Activated CD4-positive, CD25-positive, alpha-beta regulatory T cell treated with anti-CD3 and anti-CD28 coated beads, Interleukin-2, amount 50 U/mL, for 16 hours (primary cell): ENCODE measurements at places on chromosomes 16 and 17.
A peak's percentile ranks its signal among the peaks of the same experiment; 100 is the strongest.

DNA sequence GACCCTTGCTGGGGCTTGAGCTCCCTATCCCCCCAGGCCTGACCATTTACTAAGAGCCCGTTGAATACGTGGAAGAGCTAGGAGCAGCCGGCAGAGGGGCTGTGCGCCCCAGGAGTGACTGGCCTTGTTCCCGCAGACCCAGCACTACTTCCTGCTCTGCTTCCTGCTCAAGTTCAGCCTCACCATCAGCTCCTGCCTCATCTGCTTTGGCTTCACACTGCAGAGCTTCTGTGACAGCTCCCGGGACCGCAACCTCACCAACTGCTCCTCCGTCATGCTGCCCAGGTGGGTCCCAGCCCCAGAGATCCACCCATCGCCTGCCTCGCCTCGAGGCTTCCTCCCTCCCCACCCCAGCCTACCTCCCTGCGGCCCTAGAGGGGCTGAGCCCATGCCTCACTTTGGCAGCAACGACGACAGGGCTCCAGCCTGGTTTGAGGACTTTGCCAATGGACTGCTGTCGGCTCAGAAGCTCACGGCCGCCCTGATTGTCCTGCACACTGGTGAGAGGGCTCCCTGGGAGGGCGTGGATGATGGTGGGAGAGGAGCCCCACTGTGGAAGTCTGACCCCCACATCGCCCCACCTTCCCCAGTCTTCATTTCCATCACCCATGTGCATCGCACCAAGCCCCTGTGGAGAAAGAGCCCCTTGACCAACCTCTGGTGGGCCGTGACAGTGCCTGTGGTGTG, 17.2 kb downstream of the CASKIN2 start:
- no peak for DNase-seq

- DNase-seq = peak; percentile 44
Measured at GRCh38 chr16:3021449-3022207, 1.5 kb downstream of the TNFRSF12A start.

DNA sequence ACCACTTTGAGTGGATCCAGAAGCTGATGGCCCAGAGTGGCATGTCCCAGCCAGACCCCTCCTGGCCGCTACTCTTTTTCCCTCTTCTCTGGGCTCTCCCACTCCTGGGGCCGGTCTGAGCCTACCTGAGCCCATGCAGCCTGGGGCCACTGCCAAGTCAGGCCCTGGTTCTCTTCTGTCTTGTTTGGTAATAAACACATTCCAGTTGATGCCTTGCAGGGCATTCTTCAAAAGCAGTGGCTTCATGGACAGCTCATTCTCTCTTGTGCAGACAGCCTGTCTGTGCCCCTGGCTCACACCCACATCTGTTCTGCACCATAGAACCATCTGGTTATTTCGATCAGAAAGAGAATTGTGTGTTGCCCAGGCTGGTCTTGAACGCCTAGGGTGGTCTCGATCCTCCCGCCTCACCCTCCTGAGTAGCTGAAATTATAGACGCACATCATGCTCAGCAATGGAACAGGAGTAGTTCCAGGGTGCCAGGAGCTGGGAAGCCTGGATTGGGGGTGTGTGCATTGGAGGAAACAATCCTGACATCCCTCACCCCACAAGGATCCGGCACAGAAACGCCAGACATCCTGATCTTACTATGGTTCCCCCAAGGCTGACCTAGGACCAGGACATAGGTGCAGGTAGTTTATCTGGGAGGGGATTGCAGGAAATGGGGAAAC, 4.6 kb downstream of the PRSS21 start:
- DNase-seq = no peak

DNA sequence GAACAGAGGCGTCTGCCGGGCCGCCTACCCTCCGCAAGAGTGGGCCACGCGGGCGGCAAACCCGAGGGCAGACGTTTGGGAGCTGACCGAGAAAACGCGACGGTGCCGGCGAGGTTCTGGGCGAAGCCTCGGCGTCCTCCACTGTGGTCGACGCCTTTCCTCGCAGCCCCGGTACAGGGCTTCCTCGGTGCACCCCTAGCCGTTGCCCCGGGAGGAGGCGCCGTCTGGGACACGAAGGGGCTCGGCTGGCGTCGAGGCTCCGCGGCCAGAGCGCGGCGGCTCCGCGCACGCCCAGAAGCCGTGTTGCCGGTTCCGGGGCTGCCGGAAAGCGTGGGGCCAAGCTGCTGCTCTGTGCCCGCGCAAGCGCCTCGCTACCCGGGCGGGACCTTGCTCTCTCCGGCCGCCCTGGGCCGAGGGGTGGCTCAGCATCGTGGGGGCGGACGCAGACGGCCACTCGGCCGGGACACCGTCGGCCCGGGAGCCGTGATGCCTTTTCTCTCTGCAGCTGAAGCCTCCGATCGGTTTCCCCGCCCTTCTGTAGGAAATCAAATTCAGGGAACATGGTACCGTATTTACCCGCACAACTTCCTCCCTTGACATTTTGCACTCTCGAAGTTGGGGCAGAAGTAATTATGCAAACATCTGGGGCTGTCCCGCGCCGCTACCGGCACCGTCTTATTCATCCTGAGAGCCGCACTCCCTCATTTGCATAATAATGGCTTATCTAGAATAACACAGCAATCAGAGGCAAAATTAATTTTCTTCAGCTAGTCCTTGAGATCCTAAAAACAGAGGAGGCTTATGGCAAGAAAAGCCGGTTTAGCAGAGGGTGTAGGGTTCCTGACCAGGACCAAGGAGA, 7.3 kb upstream of the CBX8 start:
- peak; percentile 52 for DNase-seq

- DNase-seq = no peak
Measured at GRCh38 chr17:7887038-7887481, 1.5 kb upstream of the CHD3 start.

DNA sequence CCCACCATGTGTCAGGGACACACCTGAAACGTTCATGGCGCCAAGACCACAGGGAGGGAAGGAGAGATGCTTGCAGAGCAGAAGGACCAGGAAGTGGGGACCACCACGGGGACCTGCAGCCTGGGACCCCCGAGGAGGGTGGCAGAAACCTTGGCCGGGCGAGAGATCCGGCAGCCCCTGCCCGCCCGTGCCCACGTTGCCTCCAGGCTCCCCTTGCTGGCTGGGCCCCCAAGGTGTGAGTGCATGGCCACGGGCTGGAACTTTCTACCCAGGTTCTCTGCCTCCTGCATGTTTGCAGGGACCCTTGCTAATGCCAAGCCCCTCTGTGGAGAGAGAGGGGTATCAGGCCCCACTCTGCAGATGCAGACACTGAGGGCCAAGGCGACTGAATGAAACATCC, 50.4 kb downstream of the USP22 start:
- DNase-seq = no peak

DNA sequence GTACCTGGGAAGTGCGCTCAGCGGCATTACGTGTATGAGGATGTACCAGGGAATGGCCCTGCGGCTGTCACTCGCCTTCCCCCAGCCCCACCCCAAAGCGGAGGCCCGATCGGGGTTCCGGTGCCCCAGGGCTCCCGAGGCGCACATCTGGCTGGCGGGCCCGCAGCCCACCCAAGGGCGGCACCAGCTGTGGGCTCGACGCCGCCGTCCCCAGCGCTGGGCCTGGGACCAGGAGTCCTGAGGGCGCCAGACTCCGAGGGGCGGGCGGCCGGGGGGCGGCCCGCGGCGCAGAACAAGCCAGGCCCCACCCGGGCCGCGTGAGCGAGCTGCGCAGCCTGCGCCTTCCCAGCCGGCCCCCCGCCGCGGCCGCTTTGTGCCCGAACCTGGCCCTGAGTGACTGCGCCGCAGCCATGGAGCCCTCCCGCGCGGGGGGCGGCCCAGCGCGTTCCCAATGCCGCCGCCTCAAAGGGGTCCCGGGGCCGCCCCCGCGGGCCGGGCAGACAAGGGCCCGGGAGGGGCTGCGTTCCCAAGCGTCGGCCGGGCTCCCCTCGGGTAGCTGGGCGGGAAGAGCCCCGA, 17.4 kb downstream of the ZNF423 start:
- no peak for DNase-seq

GRCh38 chr16:4917117-4917516, 19.8 kb downstream of the PPL start:
- no peak for DNase-seq

DNA sequence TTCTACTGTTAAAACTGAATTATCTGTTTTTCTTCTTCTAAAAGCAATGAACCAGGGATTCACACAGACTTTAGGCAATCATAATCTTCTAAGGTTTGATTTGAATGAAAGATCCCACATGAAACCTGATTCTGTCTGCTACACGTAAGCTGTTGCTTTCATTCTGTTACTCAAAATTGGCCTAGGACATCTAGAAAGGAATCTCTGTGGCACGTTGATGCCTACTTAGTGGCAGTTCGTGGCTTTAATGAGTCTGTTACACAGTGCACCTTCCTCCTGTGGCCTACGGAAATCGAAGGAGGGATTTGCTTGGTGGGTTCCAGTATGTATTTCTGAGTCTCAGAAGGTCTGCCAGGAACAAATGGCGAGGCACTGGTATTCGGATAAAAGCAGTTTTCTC, 489.4 kb upstream of the HSBP1 start:
- no peak for DNase-seq

GRCh38 chr16:86427433-86427851, 82.9 kb upstream of the FOXF1 start:
- no peak for DNase-seq

DNA sequence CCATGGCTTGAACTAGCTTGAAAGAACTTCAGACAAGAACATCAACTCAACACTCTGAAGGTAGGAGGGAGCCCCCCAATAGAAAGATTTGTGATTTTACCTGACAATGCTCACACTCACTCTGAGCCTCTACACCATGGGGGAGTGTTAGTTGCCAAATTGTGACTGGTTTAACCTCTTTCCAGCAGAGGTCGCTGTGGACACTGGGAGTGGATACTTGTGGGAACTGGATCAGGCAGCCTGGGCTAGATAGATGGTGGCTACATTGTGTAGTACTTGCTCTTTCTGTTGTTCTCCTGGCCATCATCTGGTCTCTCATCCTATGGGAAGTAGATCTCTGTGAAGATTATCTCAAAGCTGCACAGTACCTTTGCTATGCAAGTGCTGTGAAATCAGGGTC, 2.9 kb downstream of the SMPD3 start:
- DNase-seq = no peak

- DNase-seq = no peak
Measured at GRCh38 chr16:30366511-30366910, 3.8 kb downstream of the TBC1D10B start.

DNA sequence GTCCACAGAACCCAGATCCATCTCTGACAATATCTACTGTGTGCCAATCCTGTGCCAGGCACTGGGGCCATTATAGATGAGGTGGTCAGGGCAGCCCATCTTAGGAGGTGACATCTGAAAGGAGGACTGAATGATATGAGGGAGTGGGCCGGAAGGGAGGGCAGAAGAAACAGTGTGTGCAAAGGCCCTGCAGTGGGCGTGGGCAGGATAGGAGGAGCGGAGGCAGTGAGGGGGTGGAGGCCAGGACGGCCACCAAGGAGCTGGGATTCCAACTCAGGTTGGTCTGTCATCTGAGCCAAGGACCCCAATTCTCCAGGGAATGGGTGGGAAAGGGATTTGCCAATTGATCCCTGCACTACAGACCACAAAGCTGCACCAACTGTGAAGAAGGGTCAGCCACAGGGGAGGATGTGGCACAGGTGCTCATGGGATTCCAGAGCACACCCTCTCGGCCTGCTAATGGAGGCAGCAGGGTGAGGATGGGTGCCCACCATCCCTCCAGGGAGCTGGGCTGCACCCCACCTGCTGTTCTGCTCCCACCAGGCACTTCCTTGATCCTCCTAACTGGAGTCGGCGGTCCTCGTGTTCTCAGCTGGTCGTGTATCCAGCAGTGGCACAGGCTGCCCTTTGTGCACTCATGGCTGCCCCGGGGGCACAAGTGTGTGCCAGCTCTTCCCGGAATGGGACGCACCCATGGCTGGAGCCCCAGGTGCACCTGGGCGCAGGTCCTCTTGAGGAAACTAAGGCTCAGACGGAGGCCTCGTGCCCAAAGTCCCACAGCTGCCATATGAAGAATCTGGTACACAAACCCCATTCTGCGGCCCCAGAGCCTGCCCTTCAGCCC, 9.6 kb downstream of the SREBF1 start:
- DNase-seq = no peak

GRCh38 chr17:8275421-8276290, 12.8 kb upstream of the RANGRF start:
- DNase-seq = no peak

- DNase-seq = no peak
Measured at GRCh38 chr17:61007980-61008379, 330.3 kb downstream of the BCAS3 start.

DNA sequence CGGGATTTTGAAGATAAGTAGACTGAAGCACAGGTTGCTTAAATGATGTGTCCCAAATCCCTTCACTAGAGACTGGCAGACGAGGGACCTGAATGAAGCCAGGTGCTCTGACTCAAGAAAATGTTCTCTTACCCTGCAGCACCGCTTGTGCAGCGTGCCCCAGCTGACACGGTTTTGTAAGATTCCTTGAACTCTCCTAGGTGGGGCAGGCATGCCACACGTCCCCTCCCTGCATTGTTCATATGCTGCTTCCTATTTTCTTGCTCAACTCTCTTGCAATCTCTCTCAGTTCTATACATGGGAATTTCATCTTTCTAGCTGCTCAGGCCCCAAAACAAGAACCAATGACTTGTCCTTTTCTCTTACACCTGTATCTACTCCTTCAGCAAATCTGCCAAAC, 22.1 kb upstream of the HNF1B start:
- DNase-seq = no peak

DNA sequence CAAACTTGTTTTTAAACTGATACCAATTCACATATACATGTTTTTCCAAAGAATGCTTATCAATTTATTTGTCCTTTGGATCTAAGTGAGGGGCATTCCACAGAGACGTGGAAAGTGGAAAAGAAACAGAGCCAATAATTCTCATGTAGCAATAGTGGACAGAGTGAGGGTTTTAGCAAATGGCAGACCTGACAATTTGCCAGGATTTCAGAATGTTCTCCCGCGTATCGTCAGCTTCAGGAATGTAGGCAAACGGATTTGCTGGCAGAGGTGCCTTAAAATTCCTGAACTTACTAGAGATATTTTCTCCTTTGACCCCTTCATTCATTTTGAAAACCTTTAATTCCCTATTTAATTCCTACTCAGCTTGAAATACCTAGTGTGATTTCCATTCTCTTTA, 193.4 kb upstream of the CPHXL start:
- no peak for DNase-seq

- no peak for DNase-seq
Measured at GRCh38 chr16:88442383-88442726, 10.7 kb upstream of the ZFPM1 start.

GRCh38 chr16:83338138-83338537, 469.6 kb upstream of the HSBP1 start:
- DNase-seq = no peak

- no peak for DNase-seq
Measured at GRCh38 chr17:142102-142661, 4.8 kb downstream of the SCGB1C2 start.

- DNase-seq = no peak
Measured at GRCh38 chr16:3577302-3577752, at the start of gene NLRC3. Gene NLRC3 (minus strand): TSS chr16:3577403. CDS start chr16:3565036, 12,367 bp downstream.

GRCh38 chr17:8487743-8488142, 52.1 kb downstream of the NDEL1 start:
- no peak for DNase-seq
